ENCODE measurements at places on chromosomes 2 and 18.

GRCh38 chr18:13007248-13007560 is 16.0 kb downstream of the CEP192 start:
- no peak for DNase-seq

GRCh38 chr2:240702640-240703011 is 11.0 kb downstream of the AQP12A start:
- peak; percentile 41 for DNase-seq

DNA sequence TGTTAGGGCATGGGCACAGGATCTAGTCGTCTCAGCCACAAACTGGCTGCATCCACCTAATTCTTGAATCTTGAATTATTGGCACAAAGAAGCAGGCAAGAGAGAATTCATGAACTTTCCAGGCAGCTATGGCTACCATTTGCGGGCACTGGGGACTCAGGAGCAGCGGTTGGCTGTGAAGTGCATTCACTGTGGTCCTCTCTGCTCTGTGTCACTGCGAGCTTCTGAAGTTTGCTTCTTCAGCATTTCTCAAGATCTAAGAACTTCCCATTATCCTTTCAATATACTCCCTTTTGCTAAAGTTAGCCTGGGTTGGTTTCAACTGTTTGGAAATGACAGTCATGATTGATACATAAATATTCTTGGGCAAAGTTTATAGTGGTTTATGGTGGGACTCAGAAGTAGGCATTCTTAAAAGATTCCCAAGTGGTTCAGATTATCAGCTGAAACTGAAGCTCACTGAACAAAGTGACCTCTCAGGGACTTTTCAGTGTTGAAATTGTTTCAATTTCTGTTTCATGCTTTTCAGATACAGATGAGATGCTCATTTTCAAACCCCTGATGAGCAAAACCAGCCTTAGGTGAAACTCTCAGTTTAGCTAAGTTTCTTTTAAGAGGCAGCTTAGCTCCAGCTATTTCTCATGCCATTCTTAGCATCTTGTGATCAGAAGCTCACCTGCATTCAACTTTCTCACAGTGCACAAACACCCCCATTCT is 1258.3 kb upstream of the GYPC start:
- DNase-seq: no peak

DNA sequence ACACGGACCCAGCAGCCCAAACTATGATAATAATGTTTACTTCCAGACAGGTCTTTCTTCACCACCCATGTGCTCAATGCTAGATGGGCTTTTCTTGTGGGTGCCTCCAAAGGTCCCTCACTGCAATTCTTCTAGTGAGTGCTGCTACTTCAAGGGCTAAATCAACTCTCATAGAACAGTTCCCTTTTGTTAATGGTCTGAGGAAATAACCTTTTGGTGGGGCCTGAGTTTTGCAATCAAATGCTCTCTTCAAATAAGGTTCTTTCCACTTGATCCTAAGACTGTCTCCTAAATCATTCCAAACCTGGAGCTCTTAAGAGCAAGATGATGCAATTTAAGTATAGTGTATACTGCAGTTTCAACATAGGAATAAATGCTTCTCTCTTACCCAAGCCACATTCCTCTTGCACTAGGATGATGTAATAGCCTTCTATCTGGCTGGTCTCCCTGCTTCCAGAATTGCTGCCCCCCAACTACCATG is 6.0 kb downstream of the NEMP2 start:
- no peak for DNase-seq

DNA sequence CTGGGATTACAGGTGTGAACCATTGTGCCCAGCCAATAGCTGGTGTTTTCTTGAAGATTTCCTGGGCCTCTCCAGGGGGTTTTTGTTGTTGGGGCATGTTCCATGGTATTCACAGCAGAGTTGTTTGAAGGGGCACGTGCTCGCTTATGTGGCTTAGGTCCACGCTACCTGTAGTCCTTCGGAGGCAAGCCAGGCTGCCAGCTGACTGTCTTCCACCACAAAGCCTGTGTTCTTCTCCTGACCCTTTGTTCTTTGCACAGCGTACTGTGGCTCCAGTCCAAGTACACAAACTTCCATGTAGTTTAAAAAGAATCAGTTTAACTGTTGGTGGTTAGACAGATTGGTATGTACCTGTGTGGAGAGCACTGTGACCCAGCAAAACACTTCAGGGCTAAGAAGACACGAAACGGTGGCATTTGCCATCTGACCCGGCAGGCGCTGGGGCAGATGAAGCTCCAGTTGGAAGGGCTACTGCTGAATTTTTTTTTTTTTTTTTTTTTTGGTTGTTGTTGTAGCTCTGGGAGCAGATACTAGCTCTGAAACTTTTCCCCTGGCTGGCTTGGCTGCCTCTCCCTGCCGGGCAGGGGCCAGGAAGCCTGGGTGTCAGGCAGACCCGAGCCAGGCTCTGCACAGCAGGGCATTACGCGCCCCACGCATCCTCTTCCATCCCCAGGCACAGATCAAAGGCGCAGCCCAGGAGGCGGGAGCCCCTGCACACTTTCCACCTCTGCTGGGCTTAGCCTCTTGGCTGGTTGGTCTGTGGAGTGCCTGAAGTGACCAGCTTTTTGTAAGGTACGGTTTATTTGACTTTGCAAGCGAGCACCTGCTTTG is 5.7 kb downstream of the GREB1 start:
- DNase-seq: no peak

GRCh38 chr2:14773696-14774095 is 141.2 kb downstream of the LRATD1 start:
- DNase-seq: no peak

GRCh38 chr18:29056800-29057199 is 879.9 kb upstream of the CDH2 start:
- DNase-seq: no peak

DNA sequence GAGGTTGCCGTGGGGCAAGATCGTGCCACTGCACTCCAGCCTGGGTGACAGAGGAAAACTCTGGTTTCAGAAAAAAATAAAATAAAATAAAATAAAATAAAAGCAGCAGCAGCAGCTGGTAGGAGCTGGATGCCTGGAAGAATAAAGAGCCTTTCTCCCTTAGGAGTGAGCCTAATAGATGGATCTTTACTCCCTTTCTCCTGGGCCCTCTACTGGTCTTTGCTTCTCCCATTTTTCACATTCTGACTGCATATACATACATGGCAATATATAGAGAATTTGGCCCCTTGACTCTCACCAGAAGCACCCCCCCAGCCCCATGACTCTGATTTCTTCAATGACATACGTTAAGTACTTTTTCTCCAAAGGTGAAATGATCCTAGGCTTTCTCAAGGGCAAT is 9.8 kb upstream of the MALT1 start:
- no peak for DNase-seq

GRCh38 chr18:48528861-48529260 is 10.0 kb upstream of the CTIF start:
- DNase-seq: no peak

- DNase-seq: no peak
Measured at GRCh38 chr2:141871913-141872634, 258.7 kb downstream of the LRP1B start.

GRCh38 chr18:2939317-2939716 is 73.6 kb downstream of the LPIN2 start:
- no peak for DNase-seq

- no peak for DNase-seq
Measured at GRCh38 chr2:230843132-230843531, 21.6 kb upstream of the ITM2C start.

- no peak for DNase-seq
Measured at GRCh38 chr2:111945444-111946293, 47.3 kb downstream of the MERTK start.

GRCh38 chr2:48527226-48527885 is 2.6 kb upstream of the STON1 start:
- DNase-seq: no peak

GRCh38 chr18:45481821-45482220 is 133.5 kb upstream of the SLC14A2 start:
- DNase-seq: no peak

DNA sequence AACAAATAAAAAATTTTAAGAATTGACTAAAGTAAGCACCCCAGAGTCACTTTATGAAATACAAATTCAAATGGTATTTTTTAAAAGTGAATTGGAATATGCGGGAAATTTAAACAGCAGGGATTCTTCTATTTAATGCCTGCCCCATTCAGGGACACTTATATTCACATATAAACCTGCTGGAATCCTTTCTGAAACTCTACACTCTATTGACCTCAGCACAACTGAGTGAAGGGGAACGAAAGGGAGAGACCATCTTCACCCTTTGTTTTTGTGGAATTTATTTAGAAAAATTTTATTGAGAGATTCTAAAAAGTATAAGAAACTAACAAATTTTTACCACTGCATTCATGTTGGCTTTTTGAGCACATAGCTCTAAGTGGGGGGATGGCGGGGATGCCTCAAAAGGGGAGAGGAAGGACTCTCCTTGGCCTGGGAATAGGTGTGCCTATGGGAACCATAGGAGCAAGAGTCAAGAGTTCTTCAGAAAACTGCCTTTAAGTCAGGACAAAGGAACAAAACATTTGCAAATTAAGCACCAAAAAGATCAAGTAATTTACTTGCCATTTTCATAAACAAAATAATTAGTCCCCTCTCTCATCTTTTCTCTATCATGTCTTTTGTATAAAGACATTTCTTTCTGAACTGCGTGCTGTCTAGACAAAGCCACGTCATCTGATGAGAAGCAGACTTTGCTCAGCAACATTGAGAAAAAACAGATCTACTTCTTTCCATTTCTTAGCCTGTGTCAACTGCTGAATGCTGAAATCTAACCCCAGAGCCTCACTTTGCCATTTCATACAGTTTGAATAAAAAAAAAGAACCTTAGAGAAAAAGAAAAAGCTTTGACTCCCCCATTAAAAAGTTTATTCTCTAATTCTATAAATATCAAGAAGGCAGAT is 21.6 kb upstream of the FLACC1 start:
- no peak for DNase-seq
